ENCODE measurements at places on chromosomes 6 and 20.

- DNase-seq, result no peak
These were observed 2.4 kb upstream of the IRF4 start for GRCh38 chr6:389143-389542.

- DNase-seq, result no peak
These were observed 68.8 kb downstream of the IMPG1 start for GRCh38 chr6:76003686-76004085.

GRCh38 chr20:36217226-36217625 lies 19.1 kb upstream of the AAR2 start:
- no peak for DNase-seq

DNA sequence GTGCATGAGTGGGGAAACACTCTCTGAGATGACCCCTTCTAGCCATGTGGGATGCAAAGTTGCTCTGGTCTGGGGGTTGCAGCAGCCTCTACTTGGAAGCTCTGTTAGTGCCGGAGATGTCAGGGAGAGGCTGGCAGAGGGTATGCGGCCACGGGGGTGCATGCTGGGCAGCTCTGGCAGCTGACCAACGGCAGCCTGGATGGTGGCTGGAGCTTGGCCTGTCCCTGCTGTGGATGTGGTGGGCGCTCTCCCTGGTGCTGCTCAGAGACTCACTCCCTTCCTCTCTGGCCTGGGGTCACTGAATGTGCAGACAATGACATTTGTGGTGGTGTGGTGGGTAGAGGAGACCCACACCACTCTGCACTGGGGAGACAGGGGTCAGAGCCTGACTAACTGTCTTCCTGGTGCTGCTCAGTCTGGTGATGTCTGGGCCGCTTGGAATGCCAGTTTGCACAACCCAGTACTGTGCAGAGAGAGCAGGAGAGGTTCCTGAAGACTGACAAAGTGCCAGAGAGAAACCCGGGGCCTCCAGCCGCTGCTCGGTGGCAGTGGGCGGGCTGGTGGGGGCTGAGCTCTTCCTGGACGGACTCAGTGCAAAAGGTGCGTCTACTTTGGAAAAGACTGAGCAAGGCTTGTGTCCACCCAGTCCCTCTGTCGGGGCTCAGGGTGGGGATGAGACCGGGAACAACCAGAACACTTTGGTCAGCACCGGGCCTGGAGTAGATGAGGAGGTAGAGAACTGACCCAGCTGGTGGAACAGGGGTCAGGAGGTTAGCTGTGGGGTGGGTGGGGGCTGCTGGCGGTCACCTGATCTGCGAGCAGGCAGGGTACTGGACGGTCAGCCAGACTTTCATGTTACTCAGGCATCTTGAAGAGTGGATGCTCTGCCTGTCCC lies 2.7 kb downstream of the MYT1 start:
- DNase-seq, result no peak

GRCh38 chr20:45592574-45593189 lies 13.6 kb upstream of the WFDC8 start:
- DNase-seq, result peak; percentile 41

GRCh38 chr6:105569706-105570105 lies 166.8 kb upstream of the PREP start:
- DNase-seq, result no peak

DNA sequence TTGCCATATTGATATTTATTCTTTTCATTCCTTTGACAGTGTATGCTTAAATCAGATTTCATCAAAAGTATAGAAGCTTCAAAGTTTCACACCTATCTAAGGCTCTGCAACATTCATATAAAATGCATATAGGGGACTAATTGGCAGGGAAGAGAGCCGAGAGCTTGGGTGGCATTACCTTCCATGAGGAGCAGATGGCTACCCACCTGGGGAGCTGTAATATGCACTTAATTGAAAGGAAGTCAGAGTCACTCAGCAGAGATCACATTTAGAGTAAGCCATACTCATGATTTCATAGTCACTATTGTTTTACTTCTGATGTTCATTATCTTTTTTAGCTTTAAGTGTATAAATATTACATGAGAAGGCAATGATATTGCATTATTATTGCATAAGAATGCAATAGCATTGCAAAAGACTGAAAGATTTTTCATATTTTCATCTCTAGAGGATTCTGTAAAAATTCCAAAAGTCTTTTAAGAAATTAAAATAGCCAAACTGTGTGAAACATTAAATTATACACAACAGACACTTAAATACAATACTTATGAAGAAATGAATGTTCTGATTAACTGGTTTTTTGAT lies 1305.2 kb downstream of the EPHA7 start:
- no peak for DNase-seq

GRCh38 chr6:160058603-160059215 lies 62.9 kb upstream of the SLC22A1 start:
- DNase-seq, result no peak

DNA sequence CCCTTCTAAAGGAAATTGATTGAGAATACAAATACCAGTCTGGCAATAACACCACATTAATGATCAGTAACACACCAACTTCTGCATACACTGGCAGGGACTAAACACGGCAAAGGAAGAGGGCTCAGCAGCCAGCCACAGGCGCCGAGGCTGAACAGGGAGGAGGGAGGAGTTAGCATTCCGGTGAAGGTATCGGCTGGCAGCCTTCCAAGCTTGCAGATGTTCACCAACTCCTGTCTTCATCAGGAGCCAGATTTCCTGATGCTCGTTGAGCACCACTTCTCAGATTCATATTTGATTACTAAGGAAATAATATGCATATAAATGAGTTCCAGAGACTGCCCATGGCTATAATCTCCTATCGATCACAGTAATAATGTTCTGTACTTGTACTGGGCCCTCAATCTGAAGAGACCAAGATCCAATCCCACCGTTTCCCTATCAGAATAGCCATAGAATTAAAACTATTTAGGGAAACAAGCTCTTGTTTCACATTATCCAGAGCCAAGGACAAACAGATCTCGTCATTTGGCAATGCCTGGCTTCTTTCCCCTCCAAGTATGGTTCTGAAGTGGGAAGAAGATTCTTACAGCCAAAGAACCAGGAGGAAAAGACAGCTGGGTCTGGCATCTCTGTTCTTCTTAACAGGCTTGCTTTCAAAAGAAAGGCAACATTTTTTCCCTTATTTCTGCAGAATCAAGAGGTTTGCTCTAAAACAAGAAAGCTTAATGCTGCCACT lies 42.2 kb downstream of the GFOD1 start:
- DNase-seq, result no peak

DNA sequence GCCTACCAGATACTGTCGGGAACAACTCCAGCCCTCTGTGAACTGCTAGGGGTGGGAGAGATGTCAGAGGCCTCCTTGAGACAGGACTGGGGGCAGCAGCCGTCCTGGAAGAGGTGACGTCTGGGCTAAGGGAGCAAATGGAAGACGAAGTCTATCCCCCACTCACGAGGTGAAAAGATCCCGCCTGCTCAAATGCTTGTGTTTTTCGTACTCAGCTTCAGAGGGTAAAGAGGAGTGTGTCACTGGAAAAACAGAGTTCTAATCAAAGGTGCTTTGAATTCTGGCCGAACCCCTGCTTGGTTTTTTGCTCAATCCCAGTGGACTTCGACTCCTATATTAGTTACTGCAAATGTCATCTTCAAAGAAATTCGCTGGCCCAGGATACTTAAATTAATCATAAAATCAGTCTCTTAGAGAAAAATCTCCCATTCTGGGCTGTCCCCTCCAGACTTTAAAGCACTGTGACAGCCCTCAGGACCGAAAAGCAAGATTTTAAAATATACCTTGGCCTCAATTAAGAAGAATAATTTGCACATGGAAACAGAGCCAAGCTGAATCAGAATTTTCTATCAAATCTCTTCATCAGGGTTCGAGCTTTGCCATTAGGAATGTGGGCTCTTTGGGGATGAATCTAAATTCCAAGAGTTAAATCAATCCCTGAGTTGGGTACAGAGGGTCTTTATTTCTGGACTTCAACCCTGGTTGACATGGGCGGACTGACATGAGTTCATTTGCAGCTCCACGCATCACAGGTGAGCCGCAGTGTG lies 61.8 kb upstream of the AFDN start:
- DNase-seq, result no peak

- DNase-seq, result no peak
These were observed 26.2 kb upstream of the MLIP start for GRCh38 chr6:54085047-54085446.

GRCh38 chr20:63574156-63574828 lies at the start of gene HELZ2:
Gene HELZ2 (minus strand): TSS chr20:63574239. CDS start chr20:63572385, 1,854 bp downstream.
- DNase-seq, result peak; percentile 85

- DNase-seq, result peak; percentile 66
These were observed 4.0 kb downstream of the STK4 start for GRCh38 chr20:44970243-44970757.

DNA sequence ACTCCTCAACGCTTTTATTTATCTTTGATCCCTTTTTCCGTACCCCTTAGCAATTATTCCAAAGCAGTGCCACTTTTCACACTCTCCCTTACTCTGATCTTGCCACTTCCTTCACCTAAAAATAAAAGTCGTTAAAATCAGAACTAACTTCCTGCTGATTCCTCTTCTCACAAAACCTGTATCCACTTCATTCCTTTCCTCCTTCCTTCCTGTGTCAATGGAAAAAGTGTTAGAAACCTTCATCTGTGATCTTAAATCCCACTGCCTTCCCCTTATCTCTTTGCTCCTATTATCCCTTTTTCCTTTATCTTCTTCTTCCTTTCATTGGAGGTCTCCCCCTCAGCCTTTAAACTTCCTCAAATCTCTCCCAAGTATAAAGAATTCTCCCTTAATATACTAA lies 49.2 kb downstream of the GOPC start:
- no peak for DNase-seq

DNA sequence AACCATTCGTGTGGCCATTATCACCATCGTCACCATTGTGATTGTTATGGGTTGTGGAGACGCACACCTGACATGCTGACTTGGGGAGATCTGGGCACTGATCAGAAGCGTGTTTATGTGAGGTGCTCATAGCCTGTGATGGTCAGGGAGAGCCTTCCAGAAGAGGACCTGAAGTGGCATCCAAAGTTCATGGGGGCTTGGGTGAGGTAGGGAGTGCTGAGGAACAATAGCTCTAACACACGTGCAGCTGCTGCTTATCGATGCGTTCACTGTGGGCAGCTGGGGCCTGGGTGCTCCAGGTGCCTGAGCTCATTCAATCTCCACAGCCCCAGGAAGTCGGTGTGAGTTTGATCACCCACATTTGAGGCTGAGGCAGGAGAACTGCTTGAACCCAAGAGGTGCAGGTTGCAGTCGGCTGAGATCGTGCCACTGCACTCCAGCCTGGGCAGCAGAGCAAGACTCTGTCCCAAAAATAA lies 227.3 kb downstream of the PREX1 start:
- no peak for DNase-seq

Measured in CD4-positive, alpha-beta T cell treated with Interleukin-21 for 1 hour (primary cell).